Activated CD4-positive, alpha-beta T cell treated with anti-CD3 and anti-CD28 coated beads for 36 hours (primary cell): ENCODE measurements at places on chromosomes 7 and 10. TPM values are rescaled to one million over a fixed set of nuclear protein-coding genes. Genes with fewer than 3 reads are reported as not detected.

The LIPF gene
- not detected for total RNA-seq

The HECW1 gene
- total RNA-seq, result not detected

The ABCC2 gene
- 0.62 TPM for total RNA-seq

GRCh38 chr7:137110091-137110509, 233.4 kb downstream of the PTN start:
- no peak for DNase-seq
- H3K4me1 ChIP-seq, result no peaks in the 10 kb centered on the region
- H3K27me3 ChIP-seq, result no peaks in the 10 kb centered on the region
- H3K36me3 ChIP-seq, result no peaks in the 10 kb centered on the region
- H3K27ac ChIP-seq, result no peak overlapping the region

GRCh38 chr7:111927353-111928019, 278.7 kb downstream of the DOCK4 start:
- DNase-seq, result no peak
- no peak overlapping the region for H3K27ac ChIP-seq
- peaks cover 9% of the 10 kb centered on the region for H3K4me1 ChIP-seq
- H3K4me3 ChIP-seq, result no peak overlapping the region
- peaks cover 7% of the 10 kb centered on the region for H3K27me3 ChIP-seq
- no peaks in the 10 kb centered on the region for H3K36me3 ChIP-seq

DNA sequence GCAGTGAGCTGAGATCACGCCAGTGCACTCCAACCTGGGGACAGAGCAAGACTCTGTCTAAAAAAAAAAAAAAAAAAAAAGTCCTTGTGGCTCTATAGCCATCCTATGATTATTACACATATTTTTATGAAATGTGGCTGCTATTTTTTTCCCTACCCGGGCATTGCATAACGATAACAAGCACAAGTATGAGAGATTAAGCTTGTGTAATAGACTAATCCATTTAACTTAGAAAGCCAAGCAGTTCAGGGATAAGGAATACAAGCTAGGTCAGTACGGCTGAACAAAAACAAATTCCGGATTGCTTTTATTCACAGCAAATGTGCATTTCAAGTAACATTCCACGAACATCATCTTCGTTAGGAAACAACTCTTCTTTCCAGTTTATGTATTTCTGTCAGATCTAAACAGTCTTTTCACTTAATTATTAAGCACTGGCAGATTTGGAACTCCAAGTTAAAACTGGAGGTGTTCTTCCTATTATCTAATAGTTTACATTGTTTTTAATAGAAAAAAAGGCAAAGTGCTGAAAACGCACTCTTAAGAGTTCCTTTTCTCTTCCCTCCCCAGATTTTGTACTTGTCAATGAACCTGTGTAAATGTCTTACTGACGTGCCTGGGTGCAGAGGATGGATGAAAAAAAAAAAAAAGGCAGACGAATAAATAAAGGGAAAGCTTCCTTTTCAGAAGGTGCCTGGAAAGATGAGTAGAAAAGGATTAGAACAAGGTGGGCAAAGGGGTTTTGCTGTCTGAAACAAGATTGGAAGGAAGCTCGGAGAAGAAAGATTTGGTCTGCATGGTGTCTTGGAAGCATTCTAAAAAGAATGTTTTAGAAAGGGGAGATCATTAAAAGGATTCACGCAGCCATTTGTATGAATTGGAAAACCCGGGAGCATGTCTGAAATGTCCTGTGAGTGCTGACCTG, 81.1 kb downstream of the PRTFDC1 start:
- H3K36me3 ChIP-seq, result peaks cover 4% of the 10 kb centered on the region
- H3K4me1 ChIP-seq, result peaks cover 14% of the 10 kb centered on the region
- no peak overlapping the region for H3K27ac ChIP-seq
